ENCODE measurements at places on chromosomes 16 and 17.

- DNase-seq = no peak
These were observed 24.1 kb upstream of the ADORA2B start for GRCh38 chr17:15920758-15921239.

DNA sequence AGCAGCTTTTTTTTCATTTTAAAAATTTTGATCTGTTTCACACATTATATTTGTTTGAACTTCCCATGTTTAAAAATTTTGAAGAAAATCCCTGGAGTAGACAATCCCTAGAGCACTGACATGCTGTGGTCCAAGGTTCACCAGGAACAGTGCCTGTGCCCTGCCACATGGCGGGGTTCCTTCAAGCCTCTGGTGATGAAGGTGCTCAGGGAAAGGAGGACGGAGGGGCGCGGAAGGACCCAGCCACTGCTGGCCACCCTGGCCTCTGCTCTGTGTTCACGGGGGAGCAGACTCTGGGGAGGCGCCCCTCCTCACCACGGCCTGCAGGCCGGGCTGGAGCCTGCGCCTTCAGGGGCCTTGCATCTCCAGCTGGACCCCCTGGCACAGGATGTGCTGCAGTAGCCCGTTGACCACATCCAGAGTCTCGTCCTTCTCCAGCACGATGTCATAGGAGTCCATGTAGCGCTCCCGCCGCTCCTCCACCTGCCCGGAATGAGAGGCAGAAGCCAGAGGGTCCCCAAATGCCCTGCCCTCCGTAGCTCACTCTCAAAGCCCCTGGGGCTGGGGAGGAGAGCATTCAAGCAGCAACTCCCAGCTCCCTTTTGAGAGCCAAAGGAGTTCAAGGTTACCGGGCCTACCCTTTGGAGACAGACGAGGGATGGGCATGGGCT, 10.7 kb downstream of the NT5C3B start:
- DNase-seq = no peak

GRCh38 chr17:76911299-76912017, 43.3 kb downstream of the MGAT5B start:
- no peak for DNase-seq

DNA sequence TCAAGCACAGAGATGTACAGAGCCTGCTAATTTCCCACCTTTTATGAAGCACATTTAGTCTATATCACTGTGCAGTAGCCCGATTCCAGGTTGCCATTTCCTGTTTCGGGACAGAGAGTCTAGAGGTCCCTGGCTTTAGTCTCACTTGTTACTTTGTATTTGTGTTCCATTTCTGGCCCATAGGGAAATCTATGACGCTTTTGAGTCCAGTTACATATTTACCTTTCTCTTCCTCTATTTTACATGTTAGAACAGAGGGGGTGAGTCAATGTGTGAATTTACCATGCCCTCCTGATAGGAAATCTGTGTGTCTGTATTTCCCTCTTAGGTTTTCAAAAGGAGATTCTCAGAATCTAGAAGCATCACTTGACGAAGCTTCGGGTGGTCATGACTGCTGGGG, 227.1 kb upstream of the ZFHX3 start:
- no peak for DNase-seq

- no peak for DNase-seq
These were observed 147.9 kb upstream of the MON1B start for GRCh38 chr16:77043076-77043475.

GRCh38 chr17:17377071-17377967, 74.1 kb downstream of the NT5M start:
- DNase-seq = no peak

- DNase-seq = no peak
These were observed 41.8 kb downstream of the STAT3 start for GRCh38 chr17:42346481-42346880.

DNA sequence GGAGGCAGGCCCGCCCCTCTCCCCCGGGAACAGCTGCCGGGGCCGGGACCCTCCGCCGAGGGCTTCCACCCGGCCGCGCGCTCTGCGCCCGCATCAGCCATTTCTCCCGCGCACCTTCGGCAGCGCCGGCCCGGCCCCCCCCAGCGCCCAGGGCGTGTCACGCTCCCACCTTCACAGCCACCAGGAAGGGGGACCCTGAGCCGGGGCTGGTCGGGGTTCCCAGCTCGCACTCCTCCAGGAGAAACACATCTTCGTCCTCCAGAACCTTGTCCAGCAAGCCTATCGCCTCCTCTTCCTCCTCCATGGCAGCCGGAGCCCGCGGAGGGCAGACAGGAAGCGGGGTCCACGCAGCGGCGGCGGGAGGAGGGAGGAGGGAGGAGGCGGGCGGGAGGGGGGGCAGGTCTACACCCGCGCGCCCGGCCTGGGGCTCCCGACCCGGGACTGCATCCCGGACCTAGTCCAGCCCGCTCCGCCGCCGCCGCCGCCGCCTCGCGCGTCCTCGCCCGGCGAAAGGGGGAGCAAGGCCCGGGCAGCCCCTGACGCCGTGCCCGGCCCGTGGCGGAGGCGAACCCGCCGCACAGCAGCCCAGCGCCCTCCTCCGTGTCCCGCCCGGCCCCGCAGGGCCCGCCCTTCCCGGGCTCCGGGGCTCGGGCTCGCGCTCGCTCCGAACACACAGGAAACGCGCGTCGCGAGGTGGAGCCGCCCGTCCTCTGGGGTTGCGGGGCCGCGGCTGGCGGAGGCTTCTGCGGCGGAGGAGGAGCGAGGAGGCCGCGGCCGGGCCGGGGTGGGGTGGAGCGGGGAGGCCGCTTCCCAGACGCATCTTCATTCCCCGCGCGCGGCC, 70.8 kb downstream of the ABR start:
- DNase-seq = peak; percentile 61

- no peak for DNase-seq
These were observed 1.2 kb upstream of the ABCA9 start for GRCh38 chr17:69061721-69062556.

DNA sequence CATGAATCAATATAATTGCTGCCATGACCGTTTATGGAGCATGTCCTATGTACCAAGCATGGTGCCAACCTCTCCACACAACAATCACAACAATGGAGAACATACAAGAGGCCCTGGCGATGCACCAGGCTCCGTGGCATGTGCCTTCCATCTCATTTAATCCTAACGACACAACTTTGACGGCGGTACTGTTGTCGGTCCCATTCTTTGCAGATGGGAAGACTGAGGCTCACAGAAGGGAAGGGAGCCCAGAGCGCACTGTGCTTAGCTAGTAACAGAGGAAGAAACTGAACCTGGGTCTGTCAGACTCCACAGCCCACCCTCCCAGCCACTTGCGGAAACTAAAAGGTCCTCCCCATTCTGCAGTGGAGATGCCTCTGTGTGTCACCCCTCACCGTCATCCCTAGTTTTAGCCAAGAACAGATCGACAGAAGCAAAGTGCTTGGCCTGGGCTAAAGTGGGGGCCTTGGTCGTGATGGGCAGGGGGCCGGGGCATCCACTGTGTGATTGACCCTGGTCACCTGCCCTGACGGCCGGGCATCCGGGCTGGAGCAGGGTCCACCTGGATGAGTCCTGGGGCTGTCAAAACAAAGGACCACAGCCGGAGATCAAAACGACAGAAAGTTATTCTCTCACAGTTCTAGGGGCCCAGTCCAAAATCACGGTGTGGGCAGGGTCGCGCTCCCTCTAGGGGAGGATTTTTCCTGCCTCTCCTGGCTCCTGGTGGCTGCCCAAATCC, 183.9 kb downstream of the C16orf95 start:
- DNase-seq = no peak

DNA sequence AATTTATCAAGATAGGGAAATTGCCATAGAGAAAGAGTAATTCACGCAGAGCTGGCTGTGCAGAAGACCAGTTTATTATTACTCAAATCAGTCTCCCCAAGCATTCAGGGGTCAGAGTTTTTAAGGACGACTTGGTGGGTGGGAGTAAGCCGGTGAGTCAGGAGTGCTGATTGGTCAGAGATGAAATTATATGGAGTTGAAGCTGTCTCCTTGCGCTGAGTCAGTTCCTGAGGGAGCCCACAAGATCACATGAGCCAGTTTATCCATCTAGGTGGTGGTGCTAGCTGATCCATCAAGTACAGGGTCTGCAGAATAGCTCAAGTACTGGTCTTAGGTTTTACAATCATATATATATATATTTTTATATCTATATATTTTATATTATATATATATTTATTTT, 6.0 kb upstream of the AQP8 start:
- DNase-seq = no peak

GRCh38 chr17:17109256-17109655, 67.0 kb downstream of the MPRIP start:
- DNase-seq = no peak

- no peak for DNase-seq
These were observed 350.6 kb upstream of the MAF start for GRCh38 chr16:79950932-79951719.

DNA sequence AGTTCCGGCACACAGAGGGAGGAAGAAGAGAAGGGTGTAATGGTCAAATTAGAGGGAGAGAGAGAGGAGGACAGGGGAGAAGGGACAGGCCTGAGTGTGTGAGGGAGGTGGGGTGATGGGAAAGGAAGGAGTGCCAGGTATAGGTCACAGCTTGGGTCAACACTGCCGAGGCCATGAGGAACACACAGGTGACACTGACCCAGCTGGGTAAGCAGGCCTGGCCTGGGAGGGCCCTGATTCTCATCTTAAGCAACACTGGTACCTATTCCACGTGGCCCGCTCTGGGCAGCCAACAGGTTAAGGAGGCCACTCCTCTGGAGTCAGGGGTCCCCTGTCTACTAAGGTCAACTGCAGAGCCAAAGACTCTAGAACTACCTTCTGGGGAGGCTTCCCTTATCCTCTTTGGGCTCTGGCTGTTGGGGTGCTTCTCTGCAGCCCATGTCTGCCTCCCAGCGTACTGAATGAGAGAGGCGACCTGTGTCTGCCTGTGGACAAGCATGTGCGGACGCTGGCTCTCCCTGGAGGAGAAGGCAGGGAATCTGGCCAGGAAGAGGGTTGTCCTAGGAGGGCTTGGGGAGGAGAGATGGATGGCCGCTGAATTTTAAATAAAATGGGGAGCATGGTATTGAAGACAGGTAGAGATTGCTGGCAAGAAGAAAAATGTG, 57.6 kb downstream of the RGS9 start:
- DNase-seq = no peak

DNA sequence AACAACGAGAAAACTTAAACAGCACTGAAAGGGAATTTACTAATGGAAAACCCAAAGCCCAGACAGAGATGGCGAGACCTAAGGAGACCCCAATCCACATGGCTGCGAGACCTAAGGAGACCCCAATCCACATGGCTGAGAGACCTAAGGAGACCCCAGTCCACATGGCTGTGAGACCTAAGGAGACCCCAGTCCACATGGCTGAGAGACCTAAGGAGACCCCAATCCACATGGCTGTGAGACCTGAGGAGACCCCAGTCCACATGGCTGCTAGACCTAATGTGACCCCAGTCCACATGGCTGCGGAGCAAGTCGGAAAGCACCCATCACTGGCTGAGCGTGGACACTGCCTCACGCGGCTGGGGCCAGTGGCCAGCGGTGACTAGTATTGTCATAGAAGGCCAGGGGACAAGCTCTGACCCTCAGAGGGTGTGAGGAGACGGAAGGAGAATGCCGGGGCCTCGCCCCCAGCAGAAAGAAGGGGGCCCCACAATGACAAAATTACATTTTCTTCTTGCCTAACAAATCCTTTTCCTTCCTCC, 241.8 kb downstream of the C16orf95 start:
- DNase-seq = no peak

Measured in CD4-positive, alpha-beta T cell treated with Interferon gamma for 1 hour (primary cell).